Activated T-cell treated with anti-CD3 and anti-CD28 coated beads, Interleukin-2, amount 50 U/mL, for 24 hours (primary cell): ENCODE measurements at places on chromosomes 16 and 17.
A peak's percentile ranks its signal among the peaks of the same experiment; 100 is the strongest.

- DNase-seq: no peak
Measured at GRCh38 chr17:78599419-78599818, 22.2 kb upstream of the DNAH17 start.

- no peak for DNase-seq
Measured at GRCh38 chr17:73135766-73136165, 29.0 kb upstream of the SSTR2 start.

GRCh38 chr17:12348476-12348875, 317.2 kb upstream of the MYOCD start:
- DNase-seq: no peak

DNA sequence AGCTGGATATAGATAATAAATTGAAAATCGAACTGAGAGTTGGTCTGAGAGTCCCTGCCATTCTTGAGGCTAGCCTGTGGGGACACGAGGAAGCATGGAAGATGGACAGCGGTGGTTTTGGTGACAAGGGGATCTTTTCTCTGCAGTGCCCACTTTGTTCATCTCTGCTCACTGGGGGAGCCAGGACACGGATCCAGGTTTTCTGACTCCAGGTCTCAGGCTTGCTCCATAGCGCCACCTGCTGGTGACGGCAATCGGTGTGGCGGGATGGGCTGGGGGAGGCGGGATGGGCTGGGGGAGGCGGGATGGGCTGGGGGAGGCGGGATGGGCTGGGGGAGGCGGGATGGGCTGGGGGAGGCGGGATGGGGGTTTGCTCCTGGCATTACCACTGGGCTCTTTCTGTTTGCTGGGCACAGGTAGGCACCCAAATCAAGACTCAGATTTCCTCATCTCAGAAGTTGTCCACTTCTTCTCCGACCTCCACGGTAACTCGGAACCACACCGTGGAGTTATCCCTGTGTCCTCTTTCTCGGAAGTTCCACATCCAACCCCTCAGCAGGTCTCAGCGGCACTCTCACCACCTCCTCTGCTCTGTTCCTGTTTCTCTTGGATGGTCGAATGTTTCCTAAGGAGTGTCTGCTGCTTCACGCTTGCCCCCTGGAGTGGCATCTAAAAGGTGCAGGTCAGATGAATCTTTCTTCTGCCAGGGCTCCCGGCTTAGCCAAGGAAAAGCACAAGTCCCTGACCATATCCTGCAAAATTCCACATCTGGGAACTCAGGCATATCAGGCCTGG, 142.4 kb downstream of the CYLD start:
- DNase-seq: no peak

GRCh38 chr17:14052886-14053615, 16.3 kb upstream of the COX10 start:
- DNase-seq: no peak

DNA sequence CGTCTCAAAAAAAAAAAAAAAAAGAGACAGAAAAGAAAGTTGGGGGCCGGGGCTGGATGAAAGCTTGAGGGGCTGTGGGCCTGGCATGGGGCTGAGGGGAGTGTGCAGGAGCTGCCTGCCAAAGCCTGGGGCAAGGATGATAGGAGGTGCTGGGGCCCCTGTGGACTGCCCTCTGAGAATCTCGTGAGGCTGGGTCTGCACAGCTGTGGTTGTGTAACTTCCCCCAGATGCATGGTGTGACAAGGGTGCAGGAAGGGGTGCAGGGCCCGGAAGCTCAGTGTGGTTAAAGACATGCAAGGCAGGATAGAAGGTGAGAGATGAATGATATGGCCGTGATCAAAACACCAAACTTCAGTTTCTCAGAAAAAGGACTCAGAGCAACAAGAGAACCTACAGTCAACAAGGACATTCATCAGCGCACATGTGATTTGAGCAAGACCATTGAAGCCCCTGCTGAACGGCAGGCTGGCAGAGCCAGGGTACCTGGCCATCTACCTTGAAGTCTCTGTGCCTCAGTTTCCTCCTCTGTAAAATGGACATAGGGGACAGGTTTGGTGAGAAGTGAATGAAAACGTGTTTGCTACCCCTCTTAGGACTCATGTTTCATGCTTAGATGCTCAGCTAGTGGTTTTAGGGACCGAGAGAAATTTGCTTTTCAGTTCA, 9.6 kb downstream of the IL32 start:
- DNase-seq: peak; percentile 80

DNA sequence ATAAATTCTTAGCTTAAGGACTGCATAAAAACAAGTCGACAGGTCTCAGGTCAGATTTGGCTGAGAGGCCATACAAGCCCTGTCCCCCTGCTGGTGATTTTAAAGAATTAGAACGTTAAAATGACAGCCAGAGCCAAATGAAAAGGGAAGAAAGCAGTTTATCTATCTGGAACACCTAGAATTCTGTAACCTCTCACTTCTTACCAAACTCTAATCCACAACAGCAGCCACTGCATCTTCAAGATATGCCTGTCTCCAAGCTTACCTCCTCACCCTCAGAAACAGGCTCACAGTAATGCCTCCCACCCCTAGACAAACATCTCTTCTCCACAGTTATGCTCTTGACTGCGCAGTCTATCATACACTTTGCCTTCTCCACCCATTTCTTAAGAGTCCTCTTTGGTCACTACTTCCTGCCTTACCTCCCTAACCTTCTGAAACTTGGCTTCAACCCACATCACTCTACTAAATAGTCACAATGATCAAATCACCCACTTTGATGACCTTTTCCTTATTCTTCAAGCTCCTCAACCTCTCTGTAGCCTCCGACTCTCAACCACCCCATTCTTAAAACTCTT, 14.2 kb downstream of the ANKFY1 start:
- no peak for DNase-seq

DNA sequence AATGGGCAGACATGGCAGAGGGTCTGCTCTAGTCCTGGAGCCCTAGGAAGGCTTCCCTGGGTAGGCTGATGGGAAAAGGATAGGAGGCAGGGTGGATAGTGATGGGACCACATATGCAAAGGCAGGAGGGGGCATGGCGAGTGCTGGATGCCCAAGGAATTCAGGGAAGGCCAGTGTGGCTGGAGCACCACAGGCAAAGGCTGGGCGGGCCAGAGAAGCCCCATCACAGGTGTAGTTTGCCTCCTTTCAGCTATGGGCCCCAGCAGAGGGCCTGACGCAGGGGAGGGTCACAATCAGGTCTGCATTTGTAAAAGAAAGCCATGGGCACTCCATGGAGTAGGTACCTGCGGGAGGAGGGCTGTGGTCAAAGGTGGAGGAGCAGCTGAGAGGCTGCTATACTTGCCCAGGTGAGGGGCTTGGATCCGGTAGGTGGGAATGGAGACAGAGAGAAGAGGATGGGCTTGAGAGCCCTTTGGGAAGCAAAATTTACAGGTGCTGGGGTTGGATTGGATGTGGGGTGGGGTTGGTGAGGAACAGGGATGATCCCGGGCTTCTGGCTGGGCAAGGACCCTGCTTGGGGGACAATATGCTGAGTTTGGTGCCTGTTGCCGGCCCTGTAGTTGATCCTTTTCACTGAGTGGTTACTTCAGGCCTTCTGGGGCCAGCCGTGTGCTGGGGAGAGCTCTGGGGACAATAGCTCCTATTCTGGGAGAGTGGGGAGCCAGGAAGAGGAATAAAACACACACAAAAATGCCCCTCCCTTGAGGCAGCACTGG, 6.5 kb upstream of the COL1A1 start:
- DNase-seq: peak; percentile 26

GRCh38 chr16:30777591-30778297, 9.3 kb downstream of the ZNF629 start:
- DNase-seq: no peak

DNA sequence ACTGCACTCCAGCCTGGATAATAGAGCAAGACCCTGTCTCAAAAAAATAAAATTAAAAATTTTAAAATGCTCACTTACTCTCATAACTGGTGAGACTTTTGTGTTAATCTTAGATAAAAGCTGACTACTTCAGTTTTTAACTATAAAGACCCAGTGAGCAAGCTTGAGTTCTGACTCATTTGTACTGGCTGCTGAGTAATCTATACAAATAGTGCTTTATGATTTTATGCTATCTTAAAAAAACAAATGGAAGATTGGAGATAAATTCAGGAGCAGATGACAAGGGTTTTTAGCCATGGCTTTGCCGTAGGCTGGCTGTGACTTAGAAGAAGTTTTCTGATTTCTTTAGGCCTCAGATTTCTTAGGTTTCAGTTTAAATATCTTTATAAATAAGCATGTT, 30.5 kb downstream of the SNTB2 start:
- no peak for DNase-seq

DNA sequence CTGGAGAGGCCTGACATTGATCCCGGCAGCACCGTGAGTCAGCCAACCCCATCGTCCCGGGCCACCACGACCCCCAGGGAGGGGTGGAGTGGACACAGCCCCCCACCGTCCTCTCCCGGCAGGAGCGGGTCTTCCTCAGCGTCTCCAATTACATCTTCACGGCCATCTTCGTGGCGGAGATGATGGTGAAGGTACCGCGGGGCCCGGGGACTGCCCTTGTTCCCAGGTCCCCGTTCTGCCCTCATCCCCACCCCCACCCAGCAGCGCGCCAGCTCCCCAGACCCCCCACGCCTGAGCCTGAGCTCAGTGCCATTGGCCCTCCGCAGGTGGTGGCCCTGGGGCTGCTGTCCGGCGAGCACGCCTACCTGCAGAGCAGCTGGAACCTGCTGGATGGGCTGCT, 14.6 kb downstream of the TPSG1 start:
- no peak for DNase-seq

DNA sequence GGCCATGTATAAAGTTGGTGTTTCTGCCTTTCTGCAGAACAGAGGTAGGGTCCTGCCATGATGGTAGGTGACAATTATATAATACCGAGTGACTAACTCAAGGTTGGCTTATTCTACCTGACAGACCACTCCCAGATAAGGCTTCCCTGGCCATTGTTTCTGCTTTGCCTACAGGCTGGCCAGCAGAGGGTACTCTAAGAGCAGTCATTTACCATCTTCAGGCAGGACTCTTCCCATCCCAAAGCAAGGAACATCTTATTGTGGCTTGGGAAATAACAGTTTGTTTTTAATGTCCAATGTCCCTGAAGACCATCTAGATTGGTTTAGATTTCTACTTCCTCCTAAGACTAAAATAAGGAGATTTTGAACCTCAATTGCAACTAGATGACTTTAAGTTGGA, 74.1 kb downstream of the SNX11 start:
- no peak for DNase-seq

DNA sequence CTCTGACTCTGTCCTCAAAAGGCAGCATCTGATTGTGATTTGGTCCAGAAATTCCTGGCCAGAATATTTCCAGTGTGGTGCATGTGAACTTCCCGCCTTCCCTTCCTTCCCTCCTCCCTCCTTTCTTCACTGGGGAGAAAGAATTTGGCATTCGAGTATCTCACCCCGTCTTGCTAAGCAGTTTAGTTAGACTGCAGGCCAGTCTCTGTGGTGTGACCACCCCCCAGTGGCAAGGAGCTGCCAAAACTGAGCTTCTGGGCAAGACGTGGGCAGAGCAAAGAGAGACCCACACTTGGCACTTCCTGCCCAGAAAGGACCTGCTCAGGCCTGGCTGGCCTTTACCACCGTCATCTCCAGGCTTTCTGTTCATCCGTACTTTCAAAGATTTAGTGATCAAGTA, 36.4 kb downstream of the SNX20 start:
- DNase-seq: peak; percentile 50

DNA sequence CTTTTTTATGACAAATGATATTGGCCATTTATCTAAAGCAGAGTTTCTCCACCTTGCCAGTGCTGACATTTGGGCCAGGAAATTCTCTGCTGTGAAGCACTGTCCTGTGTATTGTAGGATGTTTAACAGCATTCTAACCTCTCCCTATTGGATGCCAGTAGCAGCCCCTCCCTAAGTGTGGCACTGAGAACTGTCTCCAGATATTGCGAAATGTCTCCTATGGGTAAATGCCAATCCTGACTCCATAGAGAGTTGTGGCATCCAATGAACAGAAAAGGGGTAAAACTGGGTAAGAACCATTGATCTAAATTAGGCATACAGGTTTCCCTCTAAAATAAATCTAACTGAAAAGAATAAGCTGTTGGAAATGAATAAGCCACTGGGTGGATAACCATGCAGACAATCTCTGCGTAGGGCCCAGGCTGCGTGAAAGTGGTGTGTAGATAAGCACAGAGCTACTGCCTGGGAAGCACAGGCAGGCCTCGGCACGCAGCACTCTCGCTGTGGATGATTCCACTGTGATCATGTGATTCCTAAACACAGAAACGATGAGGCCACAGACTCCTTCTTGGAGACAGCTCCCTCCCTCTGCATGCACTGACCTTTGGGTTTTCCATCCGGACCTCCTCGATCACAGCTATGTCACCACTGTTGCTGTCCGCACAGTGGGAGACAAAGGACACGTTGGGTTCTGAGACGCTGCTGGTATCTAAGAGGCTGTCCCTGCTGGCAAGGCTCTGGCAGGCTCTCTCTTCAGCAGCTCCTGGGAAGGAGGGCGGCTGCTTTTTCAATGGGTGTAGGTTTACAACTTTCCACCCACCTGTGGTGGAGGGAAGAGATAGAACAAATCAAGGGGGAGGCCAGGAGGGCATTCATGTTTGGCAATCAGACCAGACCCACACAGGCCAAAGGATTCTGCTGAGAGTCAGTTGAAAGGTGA, 44.1 kb downstream of the GTF3C1 start:
- DNase-seq: no peak

- no peak for DNase-seq
Measured at GRCh38 chr17:44561237-44561623, 3.9 kb downstream of the FZD2 start.

DNA sequence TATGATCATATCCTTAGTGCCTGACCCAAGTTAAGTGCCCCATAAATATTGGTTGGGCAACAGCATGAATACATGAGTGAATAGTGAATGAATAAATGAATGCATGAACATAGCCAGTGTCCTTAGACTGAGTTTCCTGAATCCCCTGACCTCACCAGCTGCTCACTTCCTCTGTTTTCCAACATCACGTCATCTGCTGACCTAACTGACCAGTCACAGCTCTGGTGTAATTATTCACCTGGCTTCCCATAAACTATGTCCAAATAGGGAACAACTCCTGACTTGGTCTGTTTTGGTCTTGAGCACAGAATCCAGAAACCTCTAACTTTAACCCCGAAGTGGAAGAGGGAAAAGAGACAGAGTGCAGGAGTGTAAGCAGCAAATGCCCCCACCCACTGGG, 83.4 kb downstream of the ASIC2 start:
- no peak for DNase-seq

DNA sequence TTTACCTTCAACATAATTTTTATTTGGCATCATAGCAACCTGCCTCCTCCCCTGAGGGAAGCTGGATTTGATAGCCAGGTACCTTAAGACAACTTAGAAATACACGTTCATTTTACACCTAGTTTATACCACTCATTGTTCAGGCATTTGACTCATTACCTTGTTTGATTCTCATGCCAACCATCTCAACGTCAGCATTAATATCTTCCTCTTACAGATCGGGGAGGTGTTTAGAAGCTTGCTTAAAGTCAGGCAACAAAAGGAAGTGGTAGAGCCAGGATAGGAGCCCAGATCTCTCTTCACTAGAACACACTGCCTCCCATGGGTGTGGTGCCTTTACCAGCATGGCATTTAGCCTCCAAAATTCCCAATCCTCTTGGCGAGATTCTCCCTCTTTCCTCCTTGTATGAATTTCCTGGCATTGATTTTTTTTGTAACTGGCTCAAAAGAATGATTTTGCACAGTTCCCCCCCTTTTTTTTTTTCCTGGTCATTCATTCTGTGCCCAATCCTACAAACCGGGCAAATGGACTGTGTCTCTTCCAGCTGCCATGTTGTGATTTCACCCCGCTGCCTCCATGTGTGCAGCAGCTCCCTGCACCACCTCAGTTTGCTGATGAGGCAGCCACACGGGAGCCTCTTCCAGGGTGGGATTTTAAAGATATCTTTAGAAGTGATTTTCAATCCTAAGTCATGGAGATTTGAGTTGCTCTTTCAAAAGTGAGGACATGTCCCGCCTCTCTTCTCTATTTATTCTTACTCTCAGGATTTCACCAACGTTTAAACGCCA, 383.6 kb downstream of the UTP18 start:
- DNase-seq: no peak
